ENCODE measurements at places on chromosomes 11 and 22.

DNA sequence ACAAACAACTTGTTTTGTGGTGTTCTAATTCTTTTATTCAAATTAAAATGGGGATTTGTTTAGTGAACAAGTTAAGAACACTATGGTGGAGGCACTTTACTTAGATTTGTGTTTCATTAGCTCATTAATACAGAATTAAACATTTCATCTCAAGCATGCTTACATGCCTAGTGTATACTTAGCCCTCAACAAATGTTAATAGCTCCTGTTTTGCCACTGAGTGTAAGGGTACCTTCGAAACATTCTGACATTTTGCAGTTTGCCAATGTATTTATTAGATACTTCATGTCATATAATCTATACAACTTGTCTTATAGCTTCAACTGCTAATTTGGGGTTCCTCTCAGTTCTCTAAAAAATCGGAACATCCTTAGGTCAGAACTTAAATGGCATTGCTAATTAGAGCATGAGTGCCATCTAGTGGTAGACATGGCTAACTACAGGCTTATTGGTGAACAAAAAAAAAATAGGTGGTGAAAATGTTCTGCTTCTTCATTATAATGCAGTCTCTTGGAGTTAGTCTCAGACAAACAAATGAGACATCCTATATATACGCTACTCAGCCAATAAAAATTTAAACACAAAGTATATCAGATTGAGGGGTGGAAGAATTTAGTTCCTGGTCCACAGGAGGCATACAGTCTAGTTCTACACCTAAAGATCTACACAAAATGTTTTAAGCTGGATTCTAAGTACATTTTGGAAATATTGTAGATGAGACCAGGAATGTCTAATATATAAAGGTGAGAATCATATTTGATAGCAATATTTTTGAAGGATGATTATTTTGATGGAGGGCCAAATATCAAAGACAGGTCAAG, 4.9 kb upstream of the CNTN5 start:
- H3K36me3 ChIP-seq = no peaks in the 10 kb centered on the region
- peaks cover 9% of the 10 kb centered on the region for H3K4me1 ChIP-seq
- H3K27ac ChIP-seq = no peak overlapping the region
- no peak overlapping the region for H3K4me3 ChIP-seq
- ATAC-seq = no peak

- H3K27ac ChIP-seq = no peak overlapping the region
- H3K27me3 ChIP-seq = peaks cover 9% of the 10 kb centered on the region
- no peaks in the 10 kb centered on the region for H3K4me1 ChIP-seq
- ATAC-seq = no peak
- H3K4me3 ChIP-seq = no peak overlapping the region
- H3K36me3 ChIP-seq = no peaks in the 10 kb centered on the region
Observed at GRCh38 chr11:114846416-114846791, 168.1 kb downstream of the NXPE2 start.

DNA sequence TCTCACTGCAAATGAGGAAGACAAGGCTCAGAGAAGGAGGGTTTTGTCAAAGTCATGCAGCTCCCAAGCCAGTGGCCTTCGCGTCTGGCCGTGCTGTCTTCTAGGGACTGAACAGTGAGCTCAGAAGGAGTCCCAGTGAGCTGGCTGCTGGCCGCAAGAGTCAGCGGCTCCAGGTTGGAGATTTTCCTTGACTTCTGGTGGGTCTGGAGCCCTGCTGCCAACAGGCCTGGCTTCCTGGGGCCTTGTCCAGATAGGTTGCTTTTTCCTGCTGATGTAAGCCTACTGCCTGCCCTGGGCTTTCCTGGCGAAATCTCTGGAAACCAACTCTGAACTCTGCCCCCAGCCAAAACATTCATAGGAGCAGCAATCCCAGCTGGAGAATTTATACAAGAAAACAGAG, 272.7 kb upstream of the CADM1 start:
- H3K36me3 ChIP-seq = no peaks in the 10 kb centered on the region
- no peak overlapping the region for H3K27ac ChIP-seq
- ATAC-seq = no peak
- peaks cover under 1% of the 10 kb centered on the region for H3K27me3 ChIP-seq

GRCh38 chr11:131198161-131199014, 172.0 kb upstream of the NTM start:
- H3K27me3 ChIP-seq = no peaks in the 10 kb centered on the region
- H3K36me3 ChIP-seq = no peaks in the 10 kb centered on the region
- ATAC-seq = no peak
- no peaks in the 10 kb centered on the region for H3K4me1 ChIP-seq
- no peak overlapping the region for H3K4me3 ChIP-seq

- H3K27me3 ChIP-seq = no peaks in the 10 kb centered on the region
- no peak for ATAC-seq
- no peak overlapping the region for H3K27ac ChIP-seq
- no peaks in the 10 kb centered on the region for H3K4me1 ChIP-seq
- H3K36me3 ChIP-seq = peaks cover 35% of the 10 kb centered on the region
Observed at GRCh38 chr11:17805043-17805442, 70.5 kb downstream of the KCNC1 start.

DNA sequence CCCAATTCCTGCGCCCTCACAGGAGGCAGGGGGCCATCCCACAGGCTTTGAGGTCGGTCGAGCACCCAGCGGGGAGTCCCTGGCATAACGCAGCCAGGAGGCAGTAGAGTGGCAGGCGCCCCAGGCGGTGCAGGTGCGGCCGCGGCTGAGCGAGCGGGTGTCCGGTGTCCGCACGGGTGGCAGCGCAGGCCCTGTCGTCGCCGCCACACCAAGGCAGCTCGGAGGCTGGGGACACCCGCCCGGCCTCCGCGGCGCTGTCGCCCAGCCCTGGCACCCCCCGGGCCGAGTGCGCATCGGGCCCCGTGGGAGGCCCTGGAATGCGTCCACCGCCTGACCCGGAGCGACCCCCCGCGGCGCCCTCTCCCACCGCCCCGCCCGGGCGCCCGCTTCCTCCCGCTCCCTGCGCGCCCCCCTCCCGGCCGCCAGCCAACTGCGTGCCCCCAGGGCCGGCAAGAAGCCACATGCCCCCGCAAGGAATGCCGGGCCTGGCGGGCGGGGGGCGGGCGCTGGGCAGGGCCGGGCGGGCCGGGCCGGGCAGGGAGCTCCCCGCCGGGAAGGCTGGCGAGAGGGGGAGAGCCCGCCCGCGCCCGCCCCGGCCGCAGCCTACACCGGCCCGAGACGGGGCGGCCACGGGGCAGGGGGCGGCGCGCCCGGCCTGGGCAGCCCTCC, 33.9 kb downstream of the PRDM11 start:
- peaks cover 30% of the 10 kb centered on the region for H3K4me1 ChIP-seq
- peaks cover 16% of the 10 kb centered on the region for H3K36me3 ChIP-seq
- peak overlapping the region; percentile 75 for H3K4me3 ChIP-seq
- peak overlapping the region; percentile 21 for H3K27ac ChIP-seq
- peaks cover 10% of the 10 kb centered on the region for H3K27me3 ChIP-seq

- ATAC-seq = no peak
- H3K4me3 ChIP-seq = no peak overlapping the region
- H3K36me3 ChIP-seq = no peaks in the 10 kb centered on the region
Observed at GRCh38 chr11:134845474-134846327, 433.7 kb upstream of the B3GAT1 start.

DNA sequence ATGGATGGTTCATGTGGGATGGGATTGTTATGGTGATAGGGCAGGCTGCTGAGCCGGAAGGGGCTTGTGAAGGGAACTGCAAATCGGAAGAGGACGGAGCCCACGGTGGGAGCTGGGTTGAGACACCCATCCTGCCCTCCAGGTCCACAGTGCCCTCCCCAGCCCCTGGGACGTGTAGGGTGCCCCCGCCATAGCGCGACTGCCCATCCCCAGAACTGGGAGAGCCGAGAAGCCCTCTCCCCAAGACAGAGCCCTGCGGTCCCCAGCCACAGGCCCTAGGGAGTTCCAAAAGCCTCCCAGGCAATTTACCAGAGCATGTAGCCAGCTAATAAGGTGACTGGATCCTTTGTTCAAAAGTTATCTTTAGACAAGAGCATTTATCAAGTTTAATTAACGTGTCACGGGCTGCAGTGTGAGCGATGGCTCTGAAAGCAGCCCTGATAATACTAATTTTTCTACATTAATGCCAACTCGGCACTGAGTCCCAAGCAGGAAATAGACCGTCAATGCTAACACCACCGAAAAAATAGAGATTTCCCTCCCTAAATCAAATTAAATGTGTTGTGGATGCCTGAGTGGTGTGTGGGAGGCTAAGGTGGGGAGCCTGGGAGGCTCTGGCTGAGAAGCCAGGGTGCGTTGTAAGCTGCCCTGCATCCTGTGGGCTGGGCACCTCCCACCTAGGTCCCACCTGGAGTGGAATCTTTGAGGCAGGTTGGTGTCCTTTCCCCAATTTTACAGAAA, 76.8 kb upstream of the RTL6 start:
- ATAC-seq = no peak
- H3K27me3 ChIP-seq = peaks cover 73% of the 10 kb centered on the region
- no peak overlapping the region for H3K27ac ChIP-seq
- H3K4me1 ChIP-seq = no peaks in the 10 kb centered on the region
- no peak overlapping the region for H3K4me3 ChIP-seq
- H3K36me3 ChIP-seq = no peaks in the 10 kb centered on the region

DNA sequence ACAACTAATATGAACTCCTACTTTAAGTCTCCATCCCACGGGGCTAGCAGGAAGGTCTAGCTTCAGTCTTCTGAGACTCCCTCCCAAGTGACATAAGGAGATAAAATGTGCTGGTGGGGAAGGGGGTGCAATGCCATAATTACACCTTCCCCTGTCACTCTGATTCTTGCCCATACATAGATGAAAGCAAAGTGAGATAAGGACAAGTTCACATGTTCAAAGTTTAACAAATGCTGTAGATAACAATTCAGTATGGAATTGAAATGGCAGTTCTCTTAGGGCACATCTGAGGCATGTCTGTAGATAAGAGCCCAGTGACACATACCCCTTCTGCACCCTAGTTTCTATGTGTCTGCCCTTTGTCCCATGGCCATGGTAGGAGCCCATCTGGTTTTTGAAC, 38.2 kb upstream of the PANX1 start:
- H3K27me3 ChIP-seq = no peaks in the 10 kb centered on the region
- H3K4me1 ChIP-seq = no peaks in the 10 kb centered on the region
- H3K4me3 ChIP-seq = no peak overlapping the region

DNA sequence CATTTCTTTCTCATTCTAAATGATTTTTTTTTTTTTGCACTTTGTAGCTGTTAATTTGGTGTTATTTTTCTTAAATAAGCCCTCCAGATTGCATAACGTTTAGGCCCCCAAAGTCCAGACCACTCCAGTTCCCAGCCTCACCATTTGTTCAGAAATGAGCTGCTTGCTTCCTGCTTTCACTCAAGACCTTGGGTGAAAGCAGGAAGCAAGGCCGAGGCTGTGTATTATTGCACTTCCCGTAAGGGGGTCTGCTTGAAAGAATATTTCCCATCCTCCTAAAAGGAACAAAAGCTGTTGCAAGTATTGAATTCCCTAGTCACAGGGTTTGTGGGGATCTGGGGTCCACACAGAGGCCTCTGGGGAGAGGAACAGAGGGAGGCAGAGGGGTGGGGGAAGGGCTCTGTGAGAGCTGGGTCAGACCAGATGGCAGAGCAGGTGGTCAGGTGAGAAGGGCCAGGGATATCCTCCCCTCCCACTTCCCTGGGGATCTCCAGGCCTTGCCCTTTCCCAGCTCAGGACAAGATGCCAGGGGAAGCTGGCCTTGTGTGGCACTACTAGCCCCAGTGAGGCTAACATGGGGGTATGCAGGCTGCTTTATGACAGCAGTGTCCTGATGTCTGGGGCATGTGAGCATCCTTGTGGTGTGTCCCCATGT, 51.6 kb upstream of the MYEOV start:
- peaks cover 8% of the 10 kb centered on the region for H3K27me3 ChIP-seq
- ATAC-seq = no peak
- H3K4me3 ChIP-seq = no peak overlapping the region
- H3K36me3 ChIP-seq = no peaks in the 10 kb centered on the region
- H3K4me1 ChIP-seq = peaks cover 32% of the 10 kb centered on the region

GRCh38 chr22:23498811-23499798, 81.0 kb downstream of the IGLL1 start:
- H3K27me3 ChIP-seq = peaks cover 62% of the 10 kb centered on the region
- no peak overlapping the region for H3K27ac ChIP-seq
- no peaks in the 10 kb centered on the region for H3K36me3 ChIP-seq
- no peak for ATAC-seq
- peaks cover 7% of the 10 kb centered on the region for H3K4me1 ChIP-seq

GRCh38 chr11:36059660-36060059, 115.8 kb downstream of the LDLRAD3 start:
- H3K36me3 ChIP-seq = no peaks in the 10 kb centered on the region
- peaks cover 17% of the 10 kb centered on the region for H3K27me3 ChIP-seq
- H3K27ac ChIP-seq = no peak overlapping the region
- no peak for ATAC-seq
- no peak overlapping the region for H3K4me3 ChIP-seq

DNA sequence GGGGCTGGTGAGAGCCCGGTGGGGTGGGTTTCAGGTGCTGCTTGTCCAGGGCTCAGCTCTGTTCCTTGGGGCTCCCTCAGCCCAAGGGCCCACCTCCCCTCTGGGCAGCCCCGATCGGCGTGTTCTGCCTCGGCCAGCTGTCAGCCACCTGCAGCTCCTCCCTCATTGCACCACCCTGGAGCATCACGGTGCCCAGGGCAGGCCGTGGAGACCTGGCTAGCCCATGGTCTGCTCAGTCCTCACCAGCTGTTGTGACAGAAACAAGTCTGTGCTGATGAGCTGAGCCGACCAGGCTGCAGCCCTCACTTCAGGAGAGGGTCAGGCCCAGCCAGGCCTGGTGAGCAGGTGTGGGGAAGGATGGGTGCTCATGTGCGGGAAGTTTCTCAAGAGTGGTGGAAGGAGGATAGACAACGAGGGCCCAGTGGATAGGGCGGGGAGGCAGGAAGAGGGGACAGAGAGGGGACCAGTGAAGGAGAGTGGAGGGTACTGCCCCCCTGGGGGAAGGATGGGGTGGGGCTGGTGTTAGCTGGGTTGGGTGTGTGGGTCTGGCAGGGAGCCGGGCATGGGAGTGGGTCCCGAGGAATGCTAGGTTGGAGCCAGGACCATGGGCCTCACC, 16.5 kb upstream of the RTN4R start:
- peaks cover 31% of the 10 kb centered on the region for H3K27me3 ChIP-seq
- H3K36me3 ChIP-seq = no peaks in the 10 kb centered on the region
- H3K4me3 ChIP-seq = no peak overlapping the region
- ATAC-seq = no peak
- peaks cover 7% of the 10 kb centered on the region for H3K4me1 ChIP-seq

GRCh38 chr11:101051677-101052076, 77.9 kb downstream of the PGR start:
- peaks cover 11% of the 10 kb centered on the region for H3K4me1 ChIP-seq
- no peaks in the 10 kb centered on the region for H3K27me3 ChIP-seq
- ATAC-seq = no peak

DNA sequence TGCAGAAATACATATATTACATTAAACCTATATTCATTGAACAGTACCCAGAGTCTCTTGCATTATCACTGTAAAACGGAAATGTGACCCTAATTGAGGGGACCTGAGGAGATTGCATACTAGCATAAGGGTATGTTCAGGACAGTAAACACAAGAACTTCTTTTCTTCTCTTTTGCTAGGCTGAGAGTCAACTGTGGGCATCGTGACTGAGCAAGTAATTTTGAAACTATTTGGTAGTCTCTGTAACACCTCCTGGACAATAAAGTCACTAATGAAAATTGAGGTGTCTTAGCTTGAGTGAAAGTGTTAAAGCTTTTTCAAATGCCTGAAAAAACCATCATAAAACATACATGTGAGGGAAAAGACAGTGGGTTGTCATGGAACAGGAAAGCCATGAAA, 90.9 kb downstream of the PDHX start:
- no peaks in the 10 kb centered on the region for H3K36me3 ChIP-seq
- ATAC-seq = peak; percentile 49
- H3K27ac ChIP-seq = peak overlapping the region; percentile 25
- H3K4me3 ChIP-seq = no peak overlapping the region

GRCh38 chr11:112291191-112291590, 30.5 kb upstream of the PLET1 start:
- H3K27ac ChIP-seq = no peak overlapping the region
- no peak for ATAC-seq
- H3K4me3 ChIP-seq = no peak overlapping the region
- H3K36me3 ChIP-seq = no peaks in the 10 kb centered on the region
- peaks cover 11% of the 10 kb centered on the region for H3K4me1 ChIP-seq
- H3K27me3 ChIP-seq = no peaks in the 10 kb centered on the region

Data from stimulated activated memory B cell treated with anti-CD40 and anti-IgM and Interleukin-4, amounts not matched to agents 10 μg/mL and 1 μg/mL and 100 μg/mL, for 72 hours (primary cell).